ENCODE measurements at places on chromosomes 5 and 9.

GRCh38 chr5:117623042-117623805 lies 1048.6 kb upstream of the SEMA6A start:
- no peak for DNase-seq

DNA sequence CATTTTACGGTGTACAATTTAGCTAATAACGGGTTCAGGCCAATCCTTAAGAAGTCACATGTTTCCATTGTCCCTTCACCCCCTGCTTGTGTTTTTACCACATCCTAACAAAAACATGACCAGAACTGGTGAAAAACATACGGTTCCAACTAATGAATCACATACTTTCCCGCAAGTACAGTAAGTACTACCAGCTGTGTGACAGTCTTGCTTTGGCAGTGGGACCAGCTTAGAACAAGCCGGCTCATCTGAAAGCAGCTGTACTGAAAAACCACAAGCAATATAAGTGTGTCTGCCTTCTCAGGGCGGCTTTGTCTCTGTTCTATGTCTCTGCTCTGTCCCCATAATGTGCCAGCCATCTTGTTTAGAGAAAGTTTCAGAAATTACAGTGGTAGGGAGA lies 242.5 kb downstream of the BNC2 start:
- DNase-seq = no peak

DNA sequence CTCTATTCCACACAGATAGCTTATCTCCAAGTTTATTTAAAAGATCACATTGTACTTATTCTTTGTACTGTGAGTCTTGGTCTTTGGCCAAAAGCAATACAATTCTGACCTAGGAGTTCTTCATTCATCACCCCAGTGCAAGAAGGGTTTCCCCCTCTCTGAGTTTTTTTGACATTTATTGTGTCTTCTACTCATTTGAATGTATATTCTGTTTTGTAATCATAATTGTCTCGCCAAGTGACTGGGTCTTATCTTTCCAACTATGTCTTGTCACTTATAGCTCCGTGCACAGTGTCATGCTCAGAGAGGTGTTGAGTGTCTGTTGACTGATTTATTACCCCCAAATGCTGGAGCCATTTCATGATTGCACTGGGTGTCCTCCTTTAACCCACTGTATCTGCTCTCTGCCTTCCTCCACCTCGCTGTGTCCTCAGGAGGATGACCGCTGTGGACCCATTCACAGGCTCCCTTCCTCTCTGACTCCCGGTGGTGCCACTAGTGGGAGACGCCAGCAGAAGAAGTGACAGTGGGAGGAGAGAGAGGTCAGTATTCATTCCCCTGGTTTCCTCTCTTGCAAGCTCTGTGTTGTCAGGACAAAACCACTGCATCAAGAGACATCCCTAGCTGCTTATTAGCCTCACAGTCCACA lies 11.2 kb upstream of the TRIO start:
- DNase-seq = no peak

DNA sequence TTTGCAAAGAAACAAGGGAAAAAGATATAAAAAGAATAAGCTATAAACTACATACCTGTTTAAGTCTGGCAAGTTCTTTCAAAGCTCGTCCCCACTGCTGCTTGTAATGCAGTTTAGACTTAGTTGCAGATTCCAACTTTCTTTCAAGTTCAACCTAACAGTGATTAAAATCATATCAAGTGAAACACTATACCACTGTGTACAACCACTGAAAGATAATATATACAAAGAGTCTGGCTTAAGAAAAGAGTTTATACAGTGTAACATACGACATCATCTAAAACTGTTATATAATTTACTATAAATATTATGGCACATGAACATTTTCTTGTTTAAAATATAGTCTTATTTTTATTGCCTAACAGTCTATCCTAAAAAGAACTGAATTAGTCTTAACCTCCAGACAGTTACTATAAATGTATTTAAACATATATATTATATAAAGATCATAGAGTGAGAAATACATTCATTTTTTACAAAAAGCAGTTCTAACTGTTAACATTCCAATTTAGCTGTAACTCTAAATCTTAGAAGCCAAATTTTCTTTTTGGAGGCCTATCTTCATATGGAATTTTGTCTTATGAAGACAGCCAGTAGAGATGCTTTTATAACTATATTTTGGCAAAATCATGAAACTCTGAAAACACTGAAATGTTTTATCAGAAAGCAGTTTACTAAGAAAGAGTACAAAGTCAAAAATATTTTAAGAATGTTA lies 58.6 kb downstream of the CEP120 start:
- DNase-seq = no peak

DNA sequence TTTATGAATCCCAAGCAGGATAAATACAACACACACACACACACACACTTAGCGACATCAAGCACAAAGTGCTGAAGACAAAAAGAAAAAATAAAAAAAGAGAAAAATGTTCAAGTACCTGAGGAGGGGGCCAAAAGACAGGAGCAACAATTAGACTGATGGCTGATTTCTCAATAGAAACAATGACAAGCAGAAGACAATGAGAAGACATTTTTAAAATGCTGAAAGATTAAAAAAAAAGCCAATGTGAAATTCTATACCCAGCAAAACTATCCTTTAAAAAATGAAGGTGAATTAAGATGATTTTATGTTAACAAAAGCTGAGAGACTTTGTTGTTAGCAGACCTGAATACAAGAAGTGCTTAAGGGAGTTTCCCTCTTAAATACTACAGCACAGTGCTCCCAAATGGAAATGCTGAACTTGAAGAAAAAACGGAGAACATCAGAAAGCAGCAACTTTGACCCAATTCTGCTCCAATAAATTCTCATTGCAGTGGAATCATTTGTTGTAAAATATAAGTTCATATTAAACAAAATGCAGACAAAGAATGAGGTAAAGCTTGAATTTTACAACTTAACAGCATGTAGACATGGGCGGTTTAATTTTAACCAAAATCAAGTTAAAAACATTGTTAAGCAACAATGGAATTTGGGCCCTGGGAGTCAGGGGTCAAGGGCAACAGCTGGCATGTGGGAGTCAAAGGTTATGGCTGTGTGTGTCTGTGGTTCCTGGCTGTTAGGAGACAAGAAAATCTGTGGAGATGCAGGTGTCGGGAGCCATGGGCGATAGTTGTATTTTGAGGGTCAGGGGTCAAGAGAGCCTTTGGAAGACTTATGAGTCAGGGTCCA lies 776 bp upstream of the RANBP17 start:
- DNase-seq = no peak

- DNase-seq = no peak
Observed at GRCh38 chr9:19470981-19471650, 62.3 kb downstream of the ACER2 start.

GRCh38 chr9:134215699-134216448 lies 51.5 kb upstream of the RNU6ATAC start:
- DNase-seq = no peak

DNA sequence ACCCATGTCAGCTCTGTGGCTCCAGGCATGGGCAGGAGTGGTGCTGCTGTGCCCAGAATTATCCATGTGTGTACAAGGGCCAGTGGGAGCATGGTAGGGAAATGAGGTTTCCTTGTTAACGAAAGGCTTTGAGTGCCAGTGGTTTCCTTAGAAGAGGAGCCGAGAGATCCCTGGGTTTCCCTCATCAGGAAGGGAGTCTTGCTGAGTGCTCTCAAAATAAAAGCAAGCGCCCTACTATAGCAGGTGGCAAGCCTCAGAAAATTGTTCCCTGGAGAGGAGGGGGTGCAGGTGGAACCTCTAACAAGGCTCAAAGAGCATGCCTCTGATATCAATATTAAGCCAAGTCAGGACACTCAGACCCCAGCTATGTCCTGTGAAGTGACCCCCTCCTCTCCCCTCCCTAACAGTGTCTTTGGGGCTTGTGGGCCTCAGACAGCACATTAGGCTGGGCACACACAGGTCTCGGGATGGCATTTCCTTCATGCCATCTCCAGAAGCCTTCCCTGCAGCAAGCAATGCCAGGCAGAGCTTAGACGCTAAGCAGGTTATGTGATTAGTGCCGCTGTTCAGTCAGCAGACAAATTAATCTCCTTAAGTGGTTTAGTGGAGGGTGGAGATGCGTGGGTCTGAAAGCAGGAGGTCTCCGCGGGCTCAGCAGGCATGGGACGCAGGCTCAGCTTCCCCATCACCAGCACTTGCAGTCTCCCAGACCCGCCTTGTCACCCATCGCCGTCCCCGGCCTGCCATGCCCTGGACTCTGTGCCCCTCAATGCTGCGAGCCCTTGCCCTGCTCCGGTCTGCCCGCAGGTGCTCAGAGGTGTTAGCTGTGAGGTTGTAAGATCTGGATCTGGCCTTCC lies 60.0 kb upstream of the RARS1 start:
- no peak for DNase-seq

DNA sequence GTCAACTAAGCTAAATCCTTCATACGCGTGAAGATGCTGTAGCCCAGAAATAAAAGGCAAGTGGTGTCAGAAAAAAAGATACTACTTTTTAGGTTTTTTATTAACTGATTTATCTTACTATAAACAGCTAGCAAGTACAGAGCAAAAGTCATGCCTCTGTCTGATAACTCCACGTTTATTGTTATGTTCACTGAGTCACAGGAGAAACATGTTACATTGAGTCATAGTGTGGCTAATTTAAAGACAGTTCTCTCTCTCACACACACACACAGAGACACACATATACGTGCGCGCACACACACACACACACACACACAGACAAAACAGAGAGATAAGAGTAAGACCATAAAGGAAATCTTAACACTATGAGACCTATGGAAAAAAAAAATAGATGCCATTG lies 770.0 kb upstream of the CDH10 start:
- DNase-seq = no peak

Data from iPS DF 6.9 (cell line).